B cell (primary cell): ENCODE measurements at places on chromosomes 7 and 10. TPM values are rescaled to one million over a fixed set of nuclear protein-coding genes. Genes with fewer than 3 reads are reported as not detected.

DNA sequence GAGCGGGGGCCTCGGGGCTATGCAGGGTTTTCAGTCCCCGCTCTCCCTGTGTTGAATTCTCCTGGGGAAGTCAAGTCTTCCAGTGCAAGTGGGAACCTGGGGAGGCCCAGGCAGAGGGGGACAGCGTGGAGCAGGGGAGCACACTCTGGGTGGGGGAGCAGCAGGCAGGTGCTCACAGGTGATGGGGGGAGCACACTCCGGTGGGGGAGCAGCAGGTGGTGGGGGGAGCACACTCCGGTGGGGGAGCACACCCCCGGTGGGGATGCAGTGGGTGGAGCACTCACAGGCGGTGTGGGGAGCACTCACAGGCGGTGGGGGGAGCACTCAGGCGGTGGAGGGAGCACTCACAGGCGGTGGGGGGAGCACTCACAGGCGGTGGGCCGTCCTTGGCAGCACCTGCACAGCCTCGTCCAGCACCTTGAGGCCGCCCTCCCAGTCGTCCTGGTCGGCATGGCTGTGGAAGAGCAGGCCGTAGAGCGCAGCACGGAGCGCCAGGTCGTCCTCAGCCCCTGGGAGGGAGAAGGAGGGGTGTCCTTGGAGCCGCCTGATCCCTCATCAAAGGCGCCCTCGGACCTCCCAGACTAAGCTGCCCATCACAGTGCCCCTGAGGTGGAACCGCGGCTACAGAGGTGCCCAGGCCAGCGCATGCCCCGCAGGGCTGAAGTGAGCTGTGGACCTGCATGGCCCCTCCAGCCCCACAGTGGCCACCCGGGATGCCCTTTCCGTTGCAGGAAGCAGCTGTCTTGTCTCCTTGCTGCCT is 56.7 kb downstream of the CFAP46 start:
- no peaks in the 10 kb centered on the region for H3K36me3 ChIP-seq
- no peak for DNase-seq
- H3K4me3 ChIP-seq = no peak overlapping the region

GRCh38 chr7:188727-189500 is 3.5 kb upstream of the FAM20C start:
- peaks cover 20% of the 10 kb centered on the region for H3K27me3 ChIP-seq
- no peak overlapping the region for H3K27ac ChIP-seq
- no peak for DNase-seq
- no peak overlapping the region for H3K4me3 ChIP-seq
- H3K4me1 ChIP-seq = peaks cover 4% of the 10 kb centered on the region

DNA sequence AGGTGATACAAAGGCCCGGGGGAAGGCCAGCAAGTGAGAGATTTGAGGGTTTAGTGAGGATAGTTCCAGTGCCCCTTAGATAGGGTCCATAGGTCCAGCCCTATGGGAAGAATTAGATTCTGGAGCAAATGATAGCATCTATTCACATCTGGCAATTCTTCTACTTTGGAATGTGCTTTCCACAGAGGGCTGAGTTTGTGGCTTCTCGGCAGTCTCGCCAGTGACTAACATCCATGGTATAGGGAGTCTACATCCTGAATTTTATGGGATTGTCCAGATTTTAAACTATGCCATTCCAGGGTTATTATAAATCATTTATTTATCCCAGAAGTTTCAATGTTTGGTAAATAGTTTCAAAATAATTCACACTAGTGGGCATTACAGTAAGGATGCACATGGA is 207.3 kb upstream of the ADO start:
- no peaks in the 10 kb centered on the region for H3K27me3 ChIP-seq
- no peak overlapping the region for H3K27ac ChIP-seq
- H3K4me1 ChIP-seq = peaks cover 10% of the 10 kb centered on the region
- no peak overlapping the region for H3K4me3 ChIP-seq

Gene GLI3
- not detected in 2 replicates for total RNA-seq

Gene KLLN
- 1.7 and 2.2 TPM in 2 replicates for total RNA-seq
